Activated T-helper 1 cell treated with Interleukin-2 at 50 U/mL for 16 hours (primary cell): ENCODE measurements at places on chromosomes 6 and 20.

- DNase-seq: no peak
Observed at GRCh38 chr6:9380568-9380967, 945.2 kb upstream of the SLC35B3 start.

GRCh38 chr6:21590346-21590745 lies 3.2 kb upstream of the SOX4 start:
- DNase-seq: no peak

- no peak for DNase-seq
Observed at GRCh38 chr6:137820952-137821351, 46.1 kb upstream of the TNFAIP3 start.

DNA sequence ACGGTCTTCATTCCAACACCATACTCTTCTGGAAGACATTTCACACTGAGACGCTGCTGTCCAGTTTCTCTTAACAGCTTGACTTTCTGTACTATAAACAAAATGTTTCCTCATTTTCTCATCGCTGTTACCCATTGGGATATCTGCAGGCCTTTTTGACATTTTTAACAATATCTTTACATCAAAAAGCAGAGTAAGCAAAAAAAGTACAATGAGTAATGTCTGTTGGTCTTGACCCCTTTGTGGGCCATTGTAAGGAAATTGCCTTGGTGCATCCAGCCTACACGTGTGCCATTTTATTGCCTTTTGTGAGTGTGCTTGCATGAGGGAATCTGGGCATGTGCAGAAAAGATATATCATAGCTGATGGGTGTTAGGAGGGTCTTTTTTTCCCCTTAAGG lies 129.1 kb upstream of the MANEA start:
- no peak for DNase-seq

GRCh38 chr20:31707994-31708735 lies 14.5 kb downstream of the BCL2L1 start:
- DNase-seq: no peak

GRCh38 chr6:140932909-140933308 lies 1199.8 kb upstream of the GJE1 start:
- DNase-seq: no peak

DNA sequence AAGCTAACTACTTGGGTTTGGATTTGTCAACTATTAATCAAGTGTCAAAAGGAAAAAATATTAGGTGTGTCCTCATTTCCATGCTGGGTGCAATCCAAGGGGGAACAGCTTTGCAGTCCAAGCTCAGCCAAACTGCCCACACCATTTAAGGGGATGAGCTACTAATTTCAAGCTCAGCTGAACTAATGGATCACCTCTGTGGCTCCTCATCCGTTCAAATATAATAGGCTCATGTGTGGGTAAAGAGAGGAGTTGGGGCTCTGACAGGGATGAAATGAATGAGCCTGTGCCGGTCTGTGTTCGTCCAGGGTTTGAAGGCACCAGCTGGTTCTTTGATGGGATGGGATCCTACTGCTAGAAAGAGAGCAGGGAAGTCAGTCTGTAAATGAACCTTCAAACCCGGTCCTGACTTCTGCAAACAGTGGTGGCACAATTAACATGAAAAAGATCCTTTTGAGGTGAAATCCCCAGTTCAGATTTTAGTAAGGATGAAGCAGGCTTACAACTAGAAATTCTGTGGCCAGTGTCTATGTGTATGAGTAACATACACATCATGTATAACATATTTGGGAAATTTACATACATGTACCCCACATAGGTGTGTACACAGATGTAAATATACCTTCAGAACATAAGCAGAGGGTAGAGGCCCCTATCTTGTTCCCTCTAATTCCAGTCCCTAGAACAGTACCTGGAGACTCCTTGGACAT lies 41.9 kb downstream of the TTI1 start:
- DNase-seq: no peak

GRCh38 chr6:14925025-14925698 lies 320.7 kb upstream of the JARID2 start:
- no peak for DNase-seq

DNA sequence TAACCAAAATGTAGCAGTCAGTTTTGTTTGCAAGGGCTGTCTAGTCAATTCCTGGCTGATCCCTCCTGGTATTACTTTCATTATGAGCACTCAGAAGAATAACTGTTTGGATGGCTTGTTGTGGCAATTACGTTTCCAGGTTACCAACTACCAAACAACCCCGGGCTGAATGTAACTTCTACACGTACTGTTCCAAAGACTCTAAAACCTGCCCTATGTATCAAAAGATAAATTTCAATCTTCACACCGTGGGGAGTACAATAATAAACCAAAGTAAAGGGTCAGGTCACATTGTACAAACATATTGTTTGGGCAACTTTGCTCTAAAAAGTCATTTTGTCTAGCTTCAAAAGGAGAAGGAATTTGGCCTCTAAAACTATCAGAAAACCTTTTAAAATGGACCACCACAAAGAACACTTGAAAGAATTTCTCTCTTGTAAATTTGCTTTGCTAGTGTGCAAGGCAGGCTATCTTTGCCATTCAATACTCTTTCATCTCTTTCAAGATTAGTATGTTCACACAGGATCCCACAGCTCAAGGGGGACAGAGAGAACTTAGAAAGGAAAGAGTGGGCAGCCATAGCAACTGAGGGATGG lies 27.6 kb downstream of the DCDC2 start:
- DNase-seq: no peak

- DNase-seq: no peak
Observed at GRCh38 chr20:5215672-5216304, 89.0 kb downstream of the CDS2 start.

GRCh38 chr20:53905019-53905819 lies 165.2 kb downstream of the BCAS1 start:
- no peak for DNase-seq

- DNase-seq: no peak
Observed at GRCh38 chr20:24147961-24148360, 159.4 kb upstream of the GGTLC1 start.

DNA sequence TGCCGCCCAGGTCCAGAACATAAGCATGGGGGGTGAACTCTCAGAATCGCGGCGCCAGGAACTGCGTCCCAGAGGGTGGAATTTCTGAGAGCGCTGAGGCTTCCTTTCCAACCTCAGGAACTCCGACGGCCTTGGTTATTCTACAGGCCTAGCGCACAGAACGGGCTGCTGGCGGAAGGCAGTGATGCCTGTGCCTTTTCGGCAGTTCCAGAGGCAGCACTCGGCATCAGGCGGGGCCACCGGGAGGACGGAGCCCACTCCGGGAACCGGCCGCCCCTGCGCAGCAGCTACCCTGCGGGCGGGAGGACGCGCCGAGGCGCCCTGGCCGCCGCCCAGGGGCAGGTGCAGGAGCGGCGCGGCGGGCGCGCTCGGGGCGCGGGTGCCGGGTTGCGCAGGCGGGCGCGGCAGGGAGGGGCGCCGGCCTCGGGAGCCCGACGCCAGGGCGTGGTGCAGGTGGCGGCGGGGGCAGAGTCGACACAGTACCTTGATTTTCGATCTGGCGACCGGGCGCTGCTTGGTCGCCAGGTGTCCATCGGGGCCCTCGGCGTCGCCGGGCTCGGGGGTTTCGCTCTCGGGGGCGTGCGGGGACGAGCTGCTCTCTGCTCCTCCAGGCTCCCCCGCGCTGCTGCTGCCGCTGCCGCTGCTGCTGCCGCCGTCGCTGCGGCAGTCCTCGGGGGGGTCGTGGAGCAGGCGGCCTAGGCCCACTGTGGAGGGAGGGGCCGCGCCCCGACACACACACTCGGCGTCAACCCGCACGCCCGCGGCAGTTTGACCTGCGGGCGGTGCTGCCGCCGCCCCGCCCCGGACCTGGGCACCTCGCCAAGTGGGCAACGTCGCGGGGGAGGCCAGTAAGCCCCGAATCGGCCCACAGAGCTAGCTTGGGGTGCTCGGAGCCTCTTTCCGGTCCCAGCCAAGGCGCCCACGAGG lies 1.3 kb downstream of the OVOL2 start:
- DNase-seq: no peak

DNA sequence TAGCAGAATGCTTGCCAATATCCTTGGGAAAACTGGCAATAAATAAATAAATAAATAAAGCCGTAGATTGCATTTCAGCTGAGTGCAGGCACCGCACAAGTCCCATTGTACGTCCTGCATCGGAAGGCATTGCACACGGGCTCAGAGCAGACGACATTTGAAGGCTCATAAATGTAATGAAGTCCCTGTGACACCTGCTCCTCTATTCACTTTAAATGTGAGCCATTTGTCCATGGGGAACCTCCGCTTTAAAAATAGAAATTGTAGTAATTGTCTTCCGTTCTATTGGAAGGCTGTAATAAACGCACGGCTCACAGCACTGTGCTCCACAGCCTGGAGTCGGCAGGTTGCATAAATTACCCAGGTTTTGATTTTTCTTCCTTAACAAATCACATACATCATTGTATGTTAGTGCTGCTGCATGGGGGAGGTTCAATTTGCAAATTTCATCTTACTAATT lies 32.6 kb downstream of the MYT1 start:
- DNase-seq: no peak

DNA sequence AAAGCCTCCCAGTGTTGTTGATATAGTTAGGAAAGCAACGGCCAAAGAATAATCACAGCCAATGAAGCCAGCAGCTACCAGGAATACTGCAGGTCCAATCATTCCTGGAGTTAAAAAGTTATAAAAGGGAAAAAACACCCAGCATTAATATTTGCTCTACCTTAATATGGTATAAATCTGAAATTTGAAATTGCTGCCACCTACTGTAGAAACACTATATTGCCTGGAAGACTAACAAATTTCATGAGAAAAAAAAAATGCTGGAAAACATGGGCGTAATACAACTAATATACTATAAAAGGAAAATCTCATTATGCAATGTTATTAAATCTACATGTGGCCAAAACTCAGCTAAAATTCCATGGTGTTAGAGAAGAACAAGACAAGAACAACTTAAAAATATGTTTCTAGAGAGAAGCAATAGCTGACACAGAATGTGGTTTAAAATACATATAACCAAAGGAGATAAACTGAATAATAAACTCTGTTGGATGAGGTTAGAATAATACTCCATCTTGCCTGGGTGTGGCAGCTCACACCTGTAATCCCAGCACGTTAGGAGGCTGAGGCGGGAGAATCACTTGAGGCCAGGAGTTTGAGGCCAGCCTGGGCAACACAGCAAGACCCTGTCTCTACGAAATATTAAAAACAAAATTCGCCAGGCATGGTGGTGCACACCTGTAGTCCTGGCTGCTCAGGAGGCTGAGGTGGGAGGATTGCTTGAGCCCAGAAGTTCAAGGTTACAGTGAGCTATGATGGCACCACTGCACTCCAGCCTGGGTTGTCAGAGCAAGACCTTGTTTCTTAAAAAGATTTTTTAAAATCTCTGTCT lies 43.1 kb downstream of the SLC17A5 start:
- DNase-seq: no peak

DNA sequence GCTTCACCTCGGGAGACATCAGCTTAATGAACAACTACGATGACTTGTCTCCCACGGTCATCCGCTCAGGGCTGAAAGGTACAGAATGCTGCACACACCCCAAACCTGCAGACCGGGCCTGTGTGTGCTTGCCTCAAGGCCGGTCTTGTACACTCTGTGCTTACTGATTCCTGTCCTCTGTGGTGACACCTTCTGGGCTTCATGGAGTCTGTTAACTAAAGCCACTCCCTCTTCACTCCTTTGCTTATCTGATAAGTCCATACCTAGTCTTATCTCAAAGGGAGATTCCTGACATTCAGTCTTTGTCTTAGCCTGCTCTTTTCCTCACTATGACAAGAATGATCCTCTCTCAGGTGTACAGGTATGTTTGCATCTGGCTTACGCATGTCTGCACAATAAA lies 107.7 kb upstream of the TMEM181 start:
- DNase-seq: no peak

DNA sequence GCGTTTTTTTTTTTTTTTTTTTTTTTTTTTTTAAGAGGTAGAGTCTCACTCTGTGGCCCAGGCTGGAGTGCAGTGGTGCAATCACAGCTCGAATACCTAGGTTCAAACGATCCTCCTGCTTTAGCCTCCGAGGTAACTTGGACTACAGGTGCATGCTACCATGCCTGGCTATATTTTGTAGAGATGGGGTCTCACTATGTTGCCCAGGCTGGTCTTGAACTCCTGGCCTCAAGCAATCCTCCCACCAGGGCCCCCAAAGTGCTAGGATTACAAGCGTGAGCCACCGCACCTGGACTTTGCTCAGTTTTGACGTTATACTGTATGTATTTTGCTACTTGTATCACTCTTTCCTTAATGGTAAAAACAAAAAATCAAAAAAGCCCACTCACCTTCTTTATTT lies 101.5 kb upstream of the ZNFX1 start:
- DNase-seq: no peak

GRCh38 chr6:105492706-105493673 lies 90.1 kb upstream of the PREP start:
- no peak for DNase-seq

DNA sequence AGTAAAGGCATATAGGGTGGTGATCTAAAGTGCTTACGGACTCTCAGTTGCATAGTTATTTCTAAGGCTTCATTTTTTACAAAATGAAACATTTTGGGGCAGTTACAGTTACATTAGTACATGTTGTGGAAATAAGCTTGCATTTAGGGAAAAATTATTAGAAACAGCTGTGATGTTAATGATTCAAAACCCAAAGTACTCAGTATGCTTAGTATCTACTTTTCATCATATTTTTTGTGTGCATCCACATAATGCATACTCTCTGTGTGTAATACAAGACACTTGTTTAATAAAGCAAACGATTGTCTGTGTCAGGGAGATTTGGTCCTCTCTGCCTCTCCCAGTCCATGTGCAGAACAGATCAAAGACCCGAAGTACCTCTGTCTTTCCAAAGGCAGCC lies 11.4 kb upstream of the TBX18 start:
- DNase-seq: no peak

GRCh38 chr6:163718537-163718936 lies 304.0 kb downstream of the QKI start:
- DNase-seq: no peak

DNA sequence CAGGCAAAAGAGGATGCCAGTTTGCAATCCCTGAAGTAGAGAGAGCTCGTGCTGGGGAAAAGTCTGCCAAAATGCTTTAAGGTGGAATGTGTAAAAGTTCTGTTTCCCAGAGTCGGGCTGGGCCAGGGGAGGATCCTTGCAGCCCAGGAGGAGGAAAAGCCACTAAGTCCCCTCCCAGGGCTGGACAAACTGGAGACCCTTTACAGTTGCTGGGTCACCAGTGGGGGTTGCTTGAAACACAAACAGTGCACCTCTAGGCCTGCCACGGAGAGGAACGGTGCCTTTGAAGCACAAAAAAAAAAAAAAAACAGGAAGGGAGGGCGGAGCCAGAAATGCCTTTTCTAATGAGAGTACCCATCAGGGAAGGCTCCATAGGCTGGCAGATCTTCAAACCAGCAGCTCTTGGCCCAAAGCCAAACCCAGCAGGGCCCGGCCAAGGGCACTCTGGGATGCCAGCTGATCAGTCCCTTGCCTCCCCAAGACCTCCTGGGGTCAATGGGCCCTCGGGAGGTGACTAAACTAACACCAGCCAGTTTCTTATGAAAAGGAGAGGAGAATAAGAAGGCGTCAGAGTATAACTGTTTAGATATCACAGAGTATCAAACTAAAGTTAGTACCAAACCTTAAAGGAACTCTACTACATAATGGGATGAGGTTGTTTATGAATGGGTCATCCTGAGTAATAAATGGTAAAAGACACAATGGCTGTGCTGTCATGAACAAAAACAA lies 23.7 kb downstream of the HLA-A start:
- peak; percentile 36 for DNase-seq
